ENCODE measurements at places on chromosomes 3 and 15.

- no peak for DNase-seq
Observed at GRCh38 chr3:13115991-13116390, 42.8 kb upstream of the IQSEC1 start.

- no peak for DNase-seq
Observed at GRCh38 chr3:105944721-105945120, 75.9 kb upstream of the CBLB start.

DNA sequence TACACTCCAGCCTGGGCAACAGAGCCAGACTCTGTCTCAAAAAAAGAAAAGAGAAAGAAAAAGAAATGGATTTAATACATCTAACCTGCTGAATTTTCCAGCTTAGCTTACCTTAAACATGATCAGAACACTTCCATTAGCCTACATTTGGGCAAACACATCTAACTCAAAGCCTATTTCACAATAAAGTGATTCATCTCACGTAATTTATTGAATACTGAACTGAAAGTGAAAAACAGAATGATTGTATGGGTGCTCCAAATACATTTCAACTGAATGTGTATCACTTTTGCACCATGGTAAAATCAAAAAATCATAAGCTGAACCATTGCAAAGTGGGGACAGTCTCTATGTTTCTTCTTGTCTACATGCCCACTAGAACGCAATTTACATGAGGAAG, 9.0 kb downstream of the PIK3R4 start:
- DNase-seq, result no peak

DNA sequence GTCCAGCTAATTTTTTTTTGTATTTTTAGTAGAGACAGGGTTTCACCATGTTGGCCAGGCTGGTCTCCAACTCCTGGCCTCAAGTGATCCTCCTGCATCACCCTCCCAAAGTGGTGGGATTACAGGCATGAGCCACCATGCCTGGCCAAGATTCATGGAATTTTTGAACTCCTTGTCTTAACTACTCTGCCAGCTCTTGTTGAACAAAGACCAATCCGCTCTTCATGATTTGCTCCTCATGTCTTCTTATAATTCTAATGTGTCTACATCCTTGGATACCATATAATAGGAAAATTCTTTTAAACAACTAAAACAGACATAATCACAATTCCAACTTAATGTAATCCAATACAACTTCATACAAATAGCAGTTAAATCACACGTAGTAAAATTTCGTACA, 21.3 kb downstream of the UBA5 start:
- DNase-seq, result no peak

All from effector CD8-positive, alpha-beta T cell (primary cell).